NCI-H446 treated with DMSO at 0.1 percent for 48 hours (cell line): ENCODE measurements at places on chromosomes 4 and X.

DNA sequence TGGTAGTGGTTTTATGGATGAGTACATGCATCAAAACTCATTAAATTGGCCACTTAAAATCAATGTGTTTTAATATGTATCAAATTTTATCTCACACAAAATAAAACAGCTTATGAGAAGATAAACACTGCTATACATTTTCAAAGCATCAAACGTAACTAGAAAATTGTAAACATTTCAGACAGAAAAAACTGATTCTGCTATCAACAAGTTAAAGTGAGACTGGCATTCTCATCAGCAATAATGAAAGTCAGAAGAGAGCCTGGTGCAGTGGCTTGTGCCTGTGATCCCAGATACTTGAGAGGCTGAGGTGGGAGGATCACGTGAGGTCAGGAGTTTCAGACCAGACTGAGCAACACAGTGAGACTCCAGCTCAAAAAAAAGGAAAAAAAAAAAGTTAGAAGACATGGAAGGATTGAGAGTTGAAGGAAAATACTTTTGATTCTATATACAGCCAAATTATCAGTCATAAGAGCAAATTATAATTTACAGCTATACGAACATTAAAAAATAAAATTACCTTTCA, 2.9 kb downstream of the TBCK start:
- DNase-seq = no peak

GRCh38 chrX:150226223-150226965, 136.7 kb upstream of the MAMLD1 start:
- DNase-seq = no peak

GRCh38 chrX:43655151-43656004, 721 bp upstream of the MAOA start:
- no peak for DNase-seq

DNA sequence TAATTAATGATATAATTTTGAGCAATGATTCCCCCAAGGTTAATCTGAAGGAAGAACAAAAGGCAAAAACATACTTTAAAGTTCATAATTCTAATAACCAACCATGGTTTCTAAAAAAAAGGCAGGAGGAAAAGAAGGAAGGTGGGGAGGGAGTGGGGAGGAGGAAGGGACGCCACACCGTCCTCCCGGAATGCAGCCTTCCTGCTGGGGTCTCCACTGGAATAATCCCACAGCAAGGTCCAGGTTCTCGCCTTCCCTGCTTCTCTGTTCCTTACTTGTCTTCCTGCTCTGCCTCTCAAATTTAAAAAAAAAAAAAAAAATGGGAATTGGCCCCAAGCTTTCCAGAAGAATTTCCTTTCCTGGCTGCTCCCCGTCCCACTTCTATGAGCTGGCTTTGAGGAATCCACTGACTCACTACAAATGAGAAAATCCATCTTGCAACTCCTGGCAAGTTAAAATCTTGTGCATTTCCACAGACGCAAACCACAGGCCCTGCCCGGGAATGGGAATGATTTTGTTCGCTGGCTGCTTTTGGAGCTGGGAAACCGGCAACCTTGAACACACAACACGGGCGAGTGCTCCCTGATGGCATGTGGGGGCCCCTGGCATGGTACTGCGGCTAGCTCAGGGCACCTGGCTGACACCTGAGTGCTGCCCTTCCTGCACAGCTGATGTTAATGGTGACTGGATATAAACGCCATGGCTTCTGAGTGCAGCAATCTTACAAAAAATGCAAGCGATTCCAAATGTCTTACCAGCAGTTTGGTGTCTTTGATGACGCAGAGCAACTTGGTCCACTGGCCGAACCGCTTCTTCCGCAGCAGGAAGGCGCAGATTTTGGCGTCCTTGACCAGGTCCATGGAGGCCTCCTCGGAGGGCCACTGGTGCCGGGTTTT, 97.0 kb downstream of the AFAP1 start:
- no peak for DNase-seq

GRCh38 chr4:90769251-90769650, 642.1 kb downstream of the CCSER1 start:
- no peak for DNase-seq

GRCh38 chrX:6498324-6498723, 36.6 kb downstream of the VCX3A start:
- no peak for DNase-seq

DNA sequence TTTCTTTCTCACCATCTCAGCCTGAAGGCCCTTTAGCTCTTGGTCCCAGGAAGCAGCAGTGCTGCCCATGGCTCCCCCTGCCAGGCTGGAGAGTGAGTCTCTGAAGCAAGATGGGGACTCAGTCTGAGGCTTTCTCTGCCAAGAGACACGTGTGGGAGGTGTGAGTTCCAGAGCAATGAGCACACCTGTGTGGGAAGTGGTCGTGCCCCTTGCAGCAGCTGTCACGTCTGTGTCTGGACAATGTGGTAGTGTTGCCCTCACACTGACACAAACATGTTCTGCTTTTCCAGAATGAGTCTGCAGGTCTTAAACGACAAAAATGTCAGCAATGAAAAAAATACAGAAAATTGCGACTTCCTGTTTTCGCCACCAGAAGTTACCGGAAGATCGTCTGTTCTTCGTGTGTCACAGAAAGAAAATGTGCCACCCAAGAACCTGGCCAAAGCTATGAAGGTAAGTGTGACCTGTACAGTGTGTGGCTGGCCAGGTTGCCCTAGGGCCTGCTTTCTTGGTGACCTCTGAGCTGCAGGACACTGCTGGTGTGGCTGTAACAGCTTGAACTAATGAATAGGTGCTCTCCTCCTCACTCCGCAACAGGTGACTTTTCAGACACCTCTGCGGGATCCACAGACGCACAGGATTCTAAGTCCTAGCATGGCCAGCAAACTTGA, 1.9 kb downstream of the TACC3 start:
- no peak for DNase-seq

GRCh38 chr4:105140684-105141490, 5.8 kb upstream of the TET2 start:
- DNase-seq = no peak

DNA sequence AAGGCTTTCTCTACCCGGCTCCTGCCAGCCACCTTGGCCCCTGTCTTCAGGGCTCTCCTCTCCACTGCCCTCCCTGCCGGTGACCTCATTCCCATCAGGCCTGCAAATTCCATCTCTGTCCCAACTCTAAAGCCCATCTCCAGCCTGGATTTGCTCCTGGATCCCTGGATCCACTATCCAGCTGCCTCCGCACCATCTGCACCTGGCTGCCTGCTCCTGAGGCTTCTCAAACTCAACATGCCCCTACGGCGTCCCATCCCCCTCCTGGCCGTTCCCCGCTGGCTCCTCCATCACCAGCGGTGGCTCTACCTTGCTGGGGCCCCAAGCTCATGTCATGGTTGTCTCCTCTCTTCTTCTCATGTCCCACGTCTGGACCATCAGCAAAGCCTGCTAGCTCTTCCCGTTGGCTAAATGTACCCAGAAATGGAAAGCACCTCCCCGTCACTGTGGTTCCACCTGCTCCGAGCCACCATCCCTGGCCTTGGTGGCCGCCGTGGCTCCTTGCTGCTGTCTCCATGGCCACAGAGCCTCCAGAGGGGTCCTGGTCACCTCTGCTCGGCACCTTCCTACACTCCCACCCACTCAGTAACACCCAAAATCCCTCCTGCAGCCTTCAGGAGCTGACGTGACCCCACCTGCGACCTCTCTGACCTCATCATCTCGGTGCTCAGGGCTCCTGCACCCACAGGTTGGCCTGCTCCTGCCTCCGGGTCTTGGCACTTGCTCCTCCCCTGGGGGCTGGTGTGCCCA, 58.5 kb downstream of the ADRA2C start:
- no peak for DNase-seq

DNA sequence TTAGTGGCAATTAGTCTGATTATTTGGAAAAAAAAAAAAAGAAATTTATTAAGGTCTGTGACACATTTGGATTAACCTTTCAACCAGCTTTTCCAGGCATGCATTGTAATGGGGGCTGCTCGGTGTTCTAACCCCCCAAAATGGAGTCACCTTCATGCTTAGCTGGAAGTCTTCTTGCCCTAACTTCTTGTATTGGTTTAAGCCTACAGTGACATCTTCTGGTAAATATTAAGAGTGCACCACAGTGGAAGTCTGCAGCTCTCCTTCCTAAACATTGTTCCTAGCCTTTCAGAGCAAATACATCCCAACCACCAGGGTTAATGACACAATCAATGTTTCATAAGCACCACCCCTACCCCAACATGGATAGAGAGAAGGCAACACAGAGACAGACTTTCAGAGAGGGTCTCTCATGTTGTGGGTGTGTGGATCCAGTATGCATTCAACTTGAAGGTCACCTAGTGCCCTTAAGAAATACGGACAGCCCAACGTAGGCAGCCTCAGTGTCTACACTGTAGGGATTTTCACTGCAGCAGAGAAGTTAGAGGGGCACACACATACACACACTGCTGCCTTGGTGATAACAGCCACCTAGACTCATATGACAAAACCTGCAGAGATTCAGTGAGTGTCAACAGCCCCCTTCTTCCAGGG, 142.9 kb upstream of the MBNL3 start:
- no peak for DNase-seq

GRCh38 chr4:110636171-110636679, 13.3 kb upstream of the PITX2 start:
- no peak for DNase-seq

GRCh38 chrX:71910643-71910985, at the start of gene NHSL2:
Gene NHSL2, plus strand, starts transcription at chrX:71910845.
- no peak for DNase-seq

GRCh38 chrX:39464253-39464652, 633.5 kb downstream of the BCOR start:
- no peak for DNase-seq

GRCh38 chr4:153036931-153037482, 100.9 kb downstream of the FHDC1 start:
- no peak for DNase-seq

DNA sequence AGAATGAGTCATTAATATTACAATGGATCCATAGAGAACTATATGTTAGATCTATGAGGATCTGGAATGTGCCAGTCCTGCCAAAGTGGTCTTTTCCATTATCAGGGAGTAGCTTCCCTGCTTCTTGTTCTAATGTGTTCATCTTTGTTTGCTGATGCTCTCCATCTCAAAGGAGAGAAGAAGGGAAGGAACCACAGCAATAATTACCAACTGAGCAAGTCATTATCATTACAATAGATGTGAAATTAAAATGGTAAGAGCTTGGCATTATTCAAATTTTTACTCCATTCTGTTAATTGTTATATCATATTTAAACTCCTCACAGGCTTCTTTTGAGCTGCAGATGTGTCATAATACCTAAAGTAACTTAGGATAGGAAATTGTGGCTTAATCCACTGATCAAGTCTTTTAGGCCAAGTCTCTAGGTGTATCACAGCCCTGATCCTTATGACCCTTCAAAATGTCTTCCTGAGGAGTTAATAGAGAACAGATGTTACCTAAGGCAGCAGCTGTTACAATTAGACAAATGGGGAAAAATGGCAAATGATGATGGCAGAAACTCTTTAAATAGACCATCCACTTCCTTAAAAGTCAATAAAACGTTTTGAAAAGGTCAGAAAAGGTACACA, 1492.7 kb upstream of the IGFBP7 start:
- no peak for DNase-seq

DNA sequence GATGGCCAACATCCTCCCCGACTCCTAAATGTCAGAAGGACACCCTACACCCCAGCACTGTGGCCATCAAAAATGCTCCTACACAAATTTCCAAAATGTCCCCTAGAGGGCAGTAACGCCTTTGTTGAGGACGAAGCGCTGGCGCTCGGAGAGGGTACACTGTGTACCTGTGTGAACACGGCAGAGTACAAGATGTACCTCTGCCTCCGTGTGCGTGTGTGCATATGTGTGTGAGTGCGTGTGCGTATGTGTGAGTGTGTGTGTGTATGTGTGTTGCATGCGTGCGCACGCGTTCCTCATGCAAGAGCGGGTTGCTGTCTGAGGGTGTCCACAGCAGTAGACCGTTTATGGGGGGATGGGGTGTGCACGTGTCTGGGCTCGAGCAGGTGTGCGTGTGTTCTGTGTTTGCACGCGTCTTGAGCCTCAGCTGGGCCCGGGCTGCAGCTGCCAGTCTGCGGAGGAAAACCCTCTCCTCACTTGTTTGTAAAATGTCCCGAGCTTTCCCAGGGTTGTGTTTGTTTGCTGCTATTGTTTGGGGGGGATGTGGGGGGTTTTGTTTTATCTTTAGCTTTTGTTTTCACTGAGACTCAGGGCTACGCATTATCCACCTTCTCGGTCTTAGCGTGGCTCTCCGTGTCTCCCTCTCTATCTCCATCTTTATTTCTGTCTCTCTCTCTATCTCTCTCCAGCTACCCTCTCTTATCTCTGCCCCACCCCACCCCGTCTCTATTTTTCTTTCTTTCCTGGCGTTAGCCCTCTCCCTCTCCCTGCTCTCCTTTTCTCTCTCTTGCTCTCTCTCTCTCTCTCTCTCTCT, 10.4 kb upstream of the TSPYL2 start:
- DNase-seq = peak; percentile 40

DNA sequence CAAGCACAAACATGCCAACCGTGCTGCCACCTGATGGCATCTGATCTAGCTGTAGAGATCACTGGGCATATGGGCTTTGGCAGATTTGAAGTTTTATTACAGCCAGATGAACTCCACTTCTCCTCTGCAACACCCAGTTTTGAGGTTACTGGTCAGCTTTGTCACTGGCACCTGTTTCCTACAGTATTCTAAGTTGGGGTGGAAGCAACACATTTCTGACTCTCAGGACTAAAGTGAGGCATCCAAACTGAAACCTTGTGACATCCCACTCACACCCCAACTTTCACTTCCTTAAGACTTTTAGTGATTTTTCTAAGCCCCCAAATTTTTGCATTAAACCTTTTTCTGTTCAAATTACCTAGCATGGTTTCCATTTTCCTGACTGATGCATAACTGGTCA, 115.1 kb upstream of the PCDH18 start:
- no peak for DNase-seq

GRCh38 chr4:53899586-53900270, 164.7 kb downstream of the CHIC2 start:
- no peak for DNase-seq

DNA sequence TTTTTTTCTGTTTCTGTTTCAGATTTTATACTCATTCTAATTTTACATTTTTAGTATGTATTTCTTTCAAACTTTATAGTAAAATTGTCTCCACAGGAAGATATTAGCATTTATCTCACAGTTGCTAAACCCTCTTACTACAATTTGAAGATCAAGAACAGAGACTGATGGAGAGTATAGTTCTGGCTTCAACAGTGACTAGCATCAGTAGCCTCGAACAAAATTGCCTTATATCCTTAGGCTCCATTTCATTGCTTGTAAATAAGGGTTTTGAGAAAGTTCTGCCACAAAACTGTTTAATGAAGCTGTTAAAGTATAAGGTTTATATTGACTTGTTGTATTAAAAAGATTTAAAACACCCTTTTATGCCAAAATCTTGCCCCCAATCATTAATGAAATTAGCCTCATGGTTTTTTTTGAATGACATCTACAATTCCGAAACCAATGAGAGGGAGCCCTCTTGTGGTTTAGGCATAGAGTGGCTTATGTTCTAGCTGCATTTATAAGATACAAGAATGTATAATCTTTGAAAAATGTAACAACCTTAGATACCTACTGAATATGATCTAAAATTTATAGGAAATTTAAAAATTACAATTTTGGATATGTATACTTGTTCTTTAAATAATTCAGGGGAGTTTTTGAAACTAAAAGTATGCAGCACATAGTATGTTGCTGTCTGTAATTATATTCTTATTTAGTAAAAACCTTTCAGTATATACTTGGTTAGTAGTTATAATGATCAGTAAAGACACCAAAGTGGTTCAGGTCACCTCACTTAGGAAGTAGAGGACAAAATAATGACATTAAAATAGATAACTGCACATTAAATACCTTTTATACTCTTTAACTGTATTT, 109.8 kb upstream of the HPGD start:
- no peak for DNase-seq

- no peak for DNase-seq
Observed at GRCh38 chrX:130179579-130180215, 7.9 kb downstream of the RAB33A start.
